Posterior cingulate gyrus (tissue), 11 donors: ENCODE measurements at places on chromosomes 6 and 20.

GRCh38 chr20:58141496-58141895 is 87.0 kb downstream of the ANKRD60 start:
- no peak for DNase-seq

- no peak for DNase-seq
Observed at GRCh38 chr6:30238178-30238795, 25.1 kb upstream of the TRIM26 start.

DNA sequence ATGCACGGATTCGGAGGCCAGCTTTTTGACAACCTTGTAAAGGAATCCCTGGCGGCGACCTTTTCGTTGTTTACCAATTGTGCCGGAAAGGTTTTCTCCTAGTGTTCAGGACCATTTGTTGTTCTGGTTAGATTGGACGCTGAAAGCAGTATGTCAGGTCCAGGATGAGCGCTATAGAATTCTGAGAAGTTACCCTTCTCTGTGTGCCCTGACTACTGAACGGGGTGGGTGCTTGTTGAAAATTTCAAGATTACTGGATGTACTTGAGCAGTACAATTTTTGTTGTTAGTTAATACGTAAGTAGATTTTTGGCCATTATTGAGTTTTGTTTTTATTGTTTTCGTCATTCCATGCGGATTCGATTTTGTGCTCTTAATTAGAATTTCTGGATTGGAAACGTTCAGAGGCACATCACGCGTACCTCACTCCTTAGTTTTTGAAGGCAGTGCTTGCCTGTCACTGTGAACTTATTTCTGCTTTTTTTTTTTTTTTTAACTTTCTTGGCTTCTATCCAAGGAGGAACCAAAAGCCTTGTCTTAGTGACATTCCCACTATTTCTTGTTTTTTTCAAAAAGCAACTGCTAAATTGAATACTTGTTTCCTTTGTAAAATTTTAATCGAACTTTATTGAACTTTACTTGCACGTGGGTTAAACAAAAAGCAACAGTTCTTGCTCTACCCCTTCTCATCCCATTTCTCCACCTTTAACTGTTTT is 898 bp downstream of the XRN2 start:
- DNase-seq, result no peak

- no peak for DNase-seq
Observed at GRCh38 chr6:128558924-128559323, 38.5 kb upstream of the PTPRK start.

GRCh38 chr20:31670371-31671228 is 32.9 kb downstream of the COX4I2 start:
- DNase-seq, result peak; percentile 80

DNA sequence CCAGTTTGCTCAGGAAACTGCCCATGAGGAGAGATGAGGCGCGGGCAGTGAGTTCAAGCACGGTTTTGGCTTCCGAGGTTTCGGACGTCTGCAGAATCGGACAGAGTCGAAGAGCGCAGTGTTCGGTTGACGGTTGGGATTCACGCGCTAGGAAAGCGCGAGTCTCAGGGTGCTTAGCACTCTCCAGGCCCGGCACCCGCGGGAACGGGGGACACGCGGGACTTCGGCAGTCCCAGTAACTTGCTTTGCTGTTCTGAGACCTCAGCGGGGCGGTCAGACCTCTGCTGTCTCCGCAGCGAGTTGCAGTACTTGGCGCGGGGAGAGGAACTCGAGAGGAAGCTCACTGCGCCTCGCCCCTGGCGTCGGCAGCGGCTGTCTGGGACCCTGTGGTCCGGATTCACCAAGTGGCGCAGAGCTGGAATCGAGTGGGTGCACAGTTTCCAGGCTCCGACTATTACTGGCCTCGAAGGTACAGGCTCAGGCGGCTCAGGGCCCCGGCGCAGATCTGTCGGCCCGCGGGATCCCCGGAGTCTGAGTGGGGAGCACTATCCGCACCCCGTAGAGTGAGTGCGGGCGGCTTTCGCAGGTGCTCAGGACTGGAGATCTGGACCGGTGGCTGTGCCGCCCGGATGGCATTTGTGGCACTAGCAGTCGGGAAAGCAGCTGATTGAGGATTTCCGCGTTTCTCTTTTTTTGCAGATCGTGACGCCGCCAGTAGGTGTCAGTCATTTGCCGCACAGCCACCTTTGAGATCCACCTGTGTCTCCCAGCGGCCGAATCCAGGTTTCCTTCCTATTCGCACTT is at the start of gene POM121L2:
Gene POM121L2, minus strand, starts transcription at position 128 of the 804 bp plus-strand sequence. Its CDS starts 103 bp downstream, at position 25.
- DNase-seq, result peak; percentile 88

GRCh38 chr20:61924211-61924857 is 141.3 kb downstream of the TAF4 start:
- peak; percentile 23 for DNase-seq

DNA sequence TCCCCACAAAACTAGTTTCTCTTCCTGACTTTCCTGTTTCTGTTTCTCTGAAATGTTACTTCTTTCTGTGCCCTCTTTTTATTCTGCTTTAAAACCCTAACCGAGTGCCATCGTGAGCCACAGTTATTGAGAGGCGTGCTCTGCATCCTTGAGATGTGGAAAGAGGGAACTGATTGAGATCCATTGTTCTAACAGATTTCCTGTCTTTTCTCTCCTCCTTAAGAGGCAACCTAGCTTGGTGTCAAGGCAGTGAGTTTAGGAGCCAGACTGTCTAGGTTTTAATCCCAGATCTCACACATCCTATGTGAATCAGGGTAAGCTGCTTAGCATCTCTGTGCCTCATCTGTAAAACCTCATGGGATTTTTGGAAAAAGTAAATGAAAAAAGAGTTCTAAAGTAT is 57.5 kb downstream of the SNX9 start:
- no peak for DNase-seq

GRCh38 chr20:704726-705125 is 29.1 kb upstream of the SCRT2 start:
- no peak for DNase-seq

DNA sequence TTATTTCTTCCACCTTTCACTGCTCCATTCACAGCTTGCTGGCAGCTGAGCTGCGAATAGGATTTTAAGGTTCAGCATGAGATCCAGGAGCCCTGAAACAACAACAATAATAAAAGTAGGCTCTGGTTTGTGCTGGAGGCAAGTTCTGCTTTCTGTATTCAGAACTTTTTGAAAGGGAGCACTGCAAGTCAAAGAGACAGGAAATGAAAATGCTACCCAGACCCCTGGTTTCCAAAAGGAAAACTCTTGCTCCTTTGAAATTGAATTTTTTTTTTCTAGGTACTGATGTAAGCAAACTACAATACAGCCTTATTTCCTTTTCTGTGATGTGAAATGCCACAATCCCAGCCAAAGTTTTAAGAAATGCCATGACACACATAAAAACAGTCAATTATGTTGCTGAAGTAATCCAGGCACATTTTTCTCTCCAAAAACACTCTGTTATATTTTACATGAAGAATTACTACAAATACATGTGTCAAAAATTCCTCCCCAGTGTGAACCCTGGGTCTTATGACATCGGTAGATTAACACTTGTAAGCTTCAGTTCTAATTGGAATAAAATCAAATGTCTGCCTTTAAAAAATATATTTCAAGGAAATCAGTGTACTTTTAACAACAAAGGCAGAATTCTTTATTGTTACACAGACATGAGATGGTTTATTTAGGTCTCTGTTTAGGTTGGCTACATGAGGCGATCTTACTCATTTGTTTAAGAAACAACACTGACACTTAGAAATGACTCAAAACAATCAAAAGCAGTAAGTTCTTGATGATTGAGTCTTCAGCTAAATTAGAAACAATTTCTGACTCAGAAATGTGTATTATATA is 656.7 kb downstream of the EPHA7 start:
- DNase-seq, result no peak
